Stimulated activated CD8-positive, alpha-beta memory T cell treated with anti-CD3 and anti-CD28 coated beads, Interleukin-2, amount 100 ng/mL, for 1 hour (primary cell): ENCODE measurements at places on chromosomes 11 and 22.

- DNase-seq: no peak
Measured at GRCh38 chr11:117866526-117866925, 9.9 kb downstream of the FXYD6 start.

DNA sequence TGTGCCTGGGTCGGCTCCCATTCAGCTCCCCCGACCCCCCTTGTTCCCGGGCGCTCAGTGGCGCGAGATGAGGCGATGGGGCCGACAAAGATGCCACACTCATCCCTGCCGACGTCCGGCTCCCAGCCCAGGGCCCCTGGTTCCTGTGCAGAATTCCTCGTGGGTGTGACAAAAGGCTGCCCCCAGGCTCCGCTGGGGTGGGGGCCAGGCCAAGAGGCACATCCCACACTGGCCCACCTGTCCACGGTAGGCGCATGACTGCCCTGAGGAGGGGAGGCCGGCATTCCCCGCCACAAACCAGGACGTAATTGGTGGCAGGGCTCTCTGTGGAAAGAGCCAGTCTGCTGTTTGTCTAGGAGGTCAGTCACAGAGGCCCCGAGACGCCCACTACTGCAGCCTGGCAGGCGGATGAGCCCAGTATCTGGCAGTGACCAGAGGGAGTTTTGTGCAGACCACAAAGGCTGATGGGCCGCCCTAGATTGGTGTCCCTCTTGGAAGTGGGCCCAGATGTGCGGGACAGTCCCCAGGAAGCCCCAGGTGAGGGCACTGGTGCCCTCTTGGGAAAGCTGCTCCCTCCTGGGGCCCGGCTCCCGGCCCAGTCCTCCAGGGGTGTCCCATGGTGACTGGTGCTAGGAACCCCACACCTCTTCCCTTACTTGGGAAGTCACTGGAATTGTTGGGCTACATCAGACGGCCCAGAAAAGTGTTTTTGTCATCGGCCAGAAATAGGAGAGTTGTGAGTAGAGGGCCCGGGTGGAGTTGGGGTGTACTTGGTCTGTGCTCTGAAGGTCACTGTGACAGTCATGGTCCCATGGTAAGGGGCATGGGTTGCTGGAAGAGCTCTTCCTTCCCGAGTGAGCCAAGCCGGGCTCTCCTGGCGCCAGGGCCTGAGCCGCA, 5.8 kb downstream of the CCND1 start:
- DNase-seq: no peak

DNA sequence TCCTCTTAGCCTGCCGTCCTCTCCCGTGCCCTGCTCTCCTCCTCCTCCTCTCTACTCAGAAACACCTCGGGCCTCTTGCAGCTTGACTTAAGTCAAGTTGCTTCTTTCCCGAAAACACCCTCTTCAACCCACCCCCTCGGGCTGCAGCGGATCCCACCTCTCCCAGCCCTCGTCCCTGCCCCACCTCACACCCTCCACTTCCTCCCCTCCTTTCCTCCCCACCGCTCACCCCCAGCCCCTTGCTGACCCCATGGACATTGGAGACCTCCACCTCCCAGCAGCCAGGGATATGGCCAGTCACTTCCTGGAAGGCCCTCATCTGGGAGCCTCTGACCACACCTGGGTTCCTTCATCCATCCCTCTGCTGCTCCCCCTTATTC, 8.5 kb upstream of the CYTH4 start:
- no peak for DNase-seq

DNA sequence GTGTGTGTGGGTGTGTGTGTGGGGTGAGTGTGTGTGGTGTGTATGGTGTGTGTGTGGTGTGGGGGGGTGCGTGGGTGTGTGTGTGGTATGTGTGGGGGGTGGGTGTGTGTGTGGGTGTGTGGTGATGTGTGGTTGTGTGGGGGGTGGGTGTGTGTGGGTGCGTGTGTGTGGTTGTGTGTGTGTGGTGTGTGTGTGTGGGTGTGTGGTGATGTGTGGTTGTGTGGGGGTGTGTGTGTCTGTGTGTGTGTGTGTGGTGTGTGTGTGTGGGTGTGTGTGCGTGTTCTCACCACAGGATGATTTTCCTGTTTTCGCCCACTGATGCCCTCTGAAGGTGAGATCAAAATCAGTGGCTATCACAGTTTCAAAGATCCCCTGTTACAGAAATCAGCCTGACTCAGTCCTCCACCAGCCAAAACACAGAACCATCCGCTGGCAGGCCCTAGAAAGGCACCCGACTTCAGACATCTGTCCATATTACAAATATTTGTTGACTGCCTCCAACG, 24.7 kb downstream of the CPT1A start:
- no peak for DNase-seq
